Activated CD4-positive, alpha-beta T cell treated with anti-CD3 and anti-CD28 coated beads, Interleukin-2, amount 50 U/mL, for 48 hours (primary cell): ENCODE measurements at places on chromosomes 12 and 14.

GRCh38 chr12:33588725-33589405 is 149.2 kb upstream of the SYT10 start:
- DNase-seq: no peak

GRCh38 chr14:54002653-54003052 is 46.0 kb upstream of the BMP4 start:
- no peak for DNase-seq

- DNase-seq: no peak
Measured at GRCh38 chr12:120539303-120539702, 5.1 kb downstream of the RNF10 start.

DNA sequence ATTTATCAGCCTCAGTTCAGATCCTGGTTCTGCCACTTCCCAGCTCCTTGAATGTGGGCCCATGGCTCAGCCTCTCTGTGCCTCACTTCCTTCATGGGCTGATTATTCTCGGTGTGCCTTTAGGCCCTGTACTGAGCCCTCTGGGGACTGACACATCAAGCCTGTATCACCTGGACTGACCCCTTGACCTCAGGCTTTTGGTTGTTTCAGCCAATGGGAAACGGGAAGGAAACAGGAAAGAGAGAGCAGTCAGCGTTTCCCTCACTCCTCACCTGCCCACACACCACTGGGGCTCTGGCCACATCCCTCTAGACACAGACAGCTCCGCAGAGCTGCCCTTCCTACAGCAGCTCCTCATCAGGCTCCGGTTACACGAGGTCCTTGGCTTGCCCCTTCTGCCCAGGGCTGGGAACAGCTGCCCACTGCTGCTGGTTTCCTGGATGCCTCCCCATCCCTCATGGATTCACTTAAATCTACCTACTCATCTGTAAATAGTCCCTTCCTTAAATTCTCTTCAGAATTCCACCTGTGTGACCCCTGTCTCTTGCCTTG is 37.0 kb upstream of the ITPR2 start:
- no peak for DNase-seq

- no peak for DNase-seq
Measured at GRCh38 chr12:50636505-50636904, 127.4 kb upstream of the ATF1 start.

- no peak for DNase-seq
Measured at GRCh38 chr12:32080435-32080834, 26.2 kb upstream of the BICD1 start.

GRCh38 chr14:41498959-41499358 is 107.7 kb upstream of the LRFN5 start:
- no peak for DNase-seq
